ENCODE measurements at places on chromosomes 13 and 19.

DNA sequence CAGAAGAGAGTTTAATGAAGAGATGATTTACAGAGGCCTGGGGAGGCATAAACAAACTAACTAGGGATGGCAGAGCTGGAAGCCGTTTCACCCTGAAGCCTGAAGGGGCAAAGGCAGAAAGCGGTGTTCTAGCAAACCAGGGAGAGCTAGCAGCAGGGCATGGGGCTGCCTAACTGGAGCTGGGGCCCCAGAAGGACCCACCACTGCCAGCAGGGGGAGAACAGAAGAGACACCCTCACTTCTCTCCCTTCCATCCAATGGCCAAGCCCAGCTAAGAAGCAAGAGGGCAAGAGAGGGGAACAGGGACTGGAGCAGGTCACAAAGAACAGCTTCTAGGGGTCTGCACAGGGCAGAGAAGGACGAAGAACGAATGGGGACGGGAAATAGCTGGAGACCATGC is 195.5 kb downstream of the KATNAL1 start:
- DNase-seq, result no peak

GRCh38 chr13:22883262-22883840 is 297.4 kb upstream of the SGCG start:
- DNase-seq, result no peak

- DNase-seq, result no peak
Observed at GRCh38 chr13:46778890-46779289, 18.1 kb downstream of the ESD start.

GRCh38 chr19:41327576-41328156 is 17.7 kb downstream of the CCDC97 start:
- DNase-seq, result no peak

GRCh38 chr13:95250961-95251360 is 50.3 kb downstream of the ABCC4 start:
- DNase-seq, result no peak

DNA sequence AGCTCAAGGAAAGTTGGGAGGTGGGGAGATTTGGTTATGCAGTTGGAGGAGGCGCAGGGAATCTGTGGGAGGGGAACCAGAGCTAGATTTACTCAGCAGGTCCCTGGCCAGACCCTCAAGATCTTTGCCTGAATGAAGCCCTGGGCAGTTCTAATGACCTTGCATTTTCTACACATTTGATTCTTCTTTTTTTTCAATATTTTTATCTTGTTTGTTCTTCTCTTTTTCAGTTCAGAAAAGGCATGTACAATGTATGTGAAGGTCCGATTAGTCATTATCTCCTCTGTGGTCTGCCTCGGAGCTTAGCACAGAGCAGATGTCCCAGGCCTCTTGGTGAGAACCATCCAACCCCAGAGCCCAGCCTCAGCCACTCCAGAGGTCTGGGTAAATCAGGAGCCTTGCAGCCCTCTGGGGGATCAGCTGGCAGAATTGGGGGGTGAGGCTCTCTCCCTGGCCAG is 24.2 kb downstream of the SERP2 start:
- DNase-seq, result no peak

DNA sequence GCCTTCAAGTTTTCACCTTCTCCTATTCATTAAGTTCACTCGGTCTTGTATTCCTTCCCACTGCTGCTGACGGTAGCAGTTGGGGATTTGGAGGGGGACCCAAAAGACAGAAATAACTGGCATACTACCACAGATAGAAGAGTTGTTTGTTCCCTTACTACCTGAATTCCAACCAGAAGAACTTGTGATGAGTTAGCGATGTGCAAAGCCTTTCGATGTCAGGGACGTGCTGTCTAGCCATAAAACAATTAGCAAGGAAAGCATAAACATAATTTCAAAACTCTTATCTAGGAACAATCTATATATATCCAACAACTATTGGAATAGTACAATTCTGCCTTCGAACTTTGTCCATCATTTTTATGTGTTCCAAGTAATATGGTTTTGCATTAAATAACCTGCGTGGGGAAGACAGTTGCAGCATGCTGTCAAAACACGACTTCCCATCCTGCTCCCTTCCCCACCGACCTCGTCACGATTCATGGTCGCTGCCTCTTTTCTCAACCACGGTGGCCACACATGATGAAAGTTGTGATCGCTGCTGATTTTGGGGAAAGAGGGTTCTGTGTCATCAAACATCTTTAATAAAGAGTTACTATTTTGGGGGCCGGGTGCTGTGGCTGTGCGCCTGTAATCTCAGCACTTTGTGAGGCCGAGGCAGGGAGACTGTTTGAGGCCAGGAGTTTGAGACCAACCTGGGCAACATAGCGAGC is 3.8 kb upstream of the SLC7A9 start:
- DNase-seq, result no peak

- DNase-seq, result no peak
Observed at GRCh38 chr13:108154421-108154858, 60.9 kb downstream of the LIG4 start.

GRCh38 chr13:95713651-95714050 is 36.7 kb downstream of the DNAJC3 start:
- DNase-seq, result no peak

DNA sequence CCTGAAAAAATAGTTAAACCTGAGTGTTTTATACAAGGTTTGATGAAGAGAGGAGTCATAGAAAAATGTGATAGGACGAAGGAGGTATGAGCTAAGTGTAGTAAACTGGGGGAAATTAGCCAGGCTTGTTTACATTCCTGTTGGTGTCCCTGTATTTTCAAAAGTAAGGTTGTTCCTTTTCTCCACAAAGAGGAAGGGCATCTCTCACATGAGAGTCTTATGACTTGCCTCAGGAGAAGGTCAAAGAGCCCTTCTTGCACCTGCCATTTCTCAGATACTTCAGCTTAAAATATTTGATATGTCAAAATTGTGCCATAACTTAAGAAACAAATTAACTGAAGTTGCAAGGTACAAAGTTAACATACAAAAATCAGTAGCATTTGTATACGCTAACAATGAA is 3.6 kb upstream of the N4BP2L2 start:
- DNase-seq, result no peak

DNA sequence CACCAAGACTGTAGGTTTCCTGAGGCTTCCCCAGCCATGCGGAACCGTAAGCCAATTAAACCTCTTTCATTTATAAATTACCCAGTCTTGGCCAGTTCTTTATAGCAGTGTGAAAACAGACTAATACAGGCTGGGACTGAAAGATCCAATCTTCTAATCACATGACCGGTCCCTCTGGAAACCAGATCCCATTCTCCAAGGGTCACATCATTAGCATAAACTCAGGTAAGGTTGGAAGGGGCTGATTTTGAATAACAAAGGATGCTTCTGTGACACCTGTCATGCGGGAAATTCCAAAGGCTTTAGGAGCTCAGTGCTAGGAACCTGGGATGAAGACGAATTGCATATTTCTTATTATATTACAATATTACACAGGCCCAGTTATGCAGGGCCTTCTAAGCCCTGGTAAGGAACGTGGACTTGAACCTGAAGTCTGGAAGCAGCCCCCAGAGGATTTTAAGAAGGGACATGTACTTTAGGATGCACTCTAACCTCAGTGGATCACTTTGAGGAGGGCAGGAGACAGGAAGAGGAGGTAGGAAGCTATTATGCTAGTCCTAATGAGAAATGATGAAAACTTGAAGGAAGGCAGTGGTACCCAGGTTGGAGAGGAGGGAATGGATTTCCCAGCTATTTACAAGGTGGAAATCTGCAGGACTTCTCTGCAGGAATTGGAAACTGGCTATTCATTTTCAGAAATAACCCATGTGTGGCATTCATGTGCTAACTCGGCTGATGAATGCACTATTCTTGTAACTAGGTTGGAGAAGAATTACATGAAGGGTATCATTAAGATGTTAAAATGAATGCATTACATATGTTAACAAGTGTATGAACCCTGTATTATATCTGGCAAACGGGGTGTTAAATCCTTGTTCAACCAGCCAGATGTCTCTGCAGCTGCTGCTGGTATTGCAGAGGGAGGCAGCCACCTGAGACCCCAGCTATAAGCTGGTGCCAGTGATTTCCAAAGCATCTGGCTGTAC is 19.3 kb downstream of the TNFSF11 start:
- DNase-seq, result no peak

DNA sequence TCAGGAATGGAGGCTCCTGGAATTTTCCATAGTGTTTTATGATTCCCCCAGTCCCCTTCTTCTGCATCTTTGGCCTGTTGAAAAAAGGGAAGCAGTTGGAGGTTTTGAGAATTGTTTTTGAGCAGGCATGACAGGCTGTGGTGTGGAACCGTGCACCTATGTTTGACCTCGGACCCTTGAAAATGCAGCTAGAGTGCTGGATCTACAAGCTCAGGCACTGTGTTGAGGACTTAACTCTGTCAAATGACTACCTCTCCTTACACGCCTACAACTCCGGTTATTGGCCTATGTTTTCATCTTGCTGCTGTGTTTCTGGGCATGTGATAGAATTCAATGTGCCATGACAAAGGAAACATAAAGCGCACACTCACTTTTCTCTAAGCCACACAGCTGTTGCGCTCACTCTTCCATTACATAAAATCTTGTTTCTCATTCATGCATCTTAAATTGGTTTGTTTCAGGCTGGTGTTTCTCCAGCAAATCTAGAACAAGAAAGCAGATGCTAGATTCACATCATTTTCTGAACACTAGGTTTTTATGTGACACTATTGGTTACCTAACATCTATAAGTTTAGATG is 616.6 kb downstream of the FGF9 start:
- DNase-seq, result no peak

Data from HS-5 (cell line).